ENCODE measurements at places on chromosomes 4 and X. TPM values are rescaled to one million over a fixed set of nuclear protein-coding genes. Genes with fewer than 3 reads are reported as not detected.
A peak's percentile ranks its signal among the peaks of the same experiment; 100 is the strongest.

Gene SLC25A31
- polyA plus RNA-seq: not detected

Gene ASB11
- polyA plus RNA-seq: 0.01 TPM

Gene HSPA4L
- 0.65 TPM for polyA plus RNA-seq

Gene ZXDA
- polyA plus RNA-seq: 0.45 TPM

- H3K27me3 ChIP-seq: no peaks in the 10 kb centered on the region
- H3K4me1 ChIP-seq: no peaks in the 10 kb centered on the region
- no peak overlapping the region for H3K27ac ChIP-seq
- no peak for DNase-seq
- H3K4me3 ChIP-seq: no peak overlapping the region
- H3K36me3 ChIP-seq: no peaks in the 10 kb centered on the region
These were observed 84.1 kb downstream of the NHS start for GRCh38 chrX:17459008-17459611.

DNA sequence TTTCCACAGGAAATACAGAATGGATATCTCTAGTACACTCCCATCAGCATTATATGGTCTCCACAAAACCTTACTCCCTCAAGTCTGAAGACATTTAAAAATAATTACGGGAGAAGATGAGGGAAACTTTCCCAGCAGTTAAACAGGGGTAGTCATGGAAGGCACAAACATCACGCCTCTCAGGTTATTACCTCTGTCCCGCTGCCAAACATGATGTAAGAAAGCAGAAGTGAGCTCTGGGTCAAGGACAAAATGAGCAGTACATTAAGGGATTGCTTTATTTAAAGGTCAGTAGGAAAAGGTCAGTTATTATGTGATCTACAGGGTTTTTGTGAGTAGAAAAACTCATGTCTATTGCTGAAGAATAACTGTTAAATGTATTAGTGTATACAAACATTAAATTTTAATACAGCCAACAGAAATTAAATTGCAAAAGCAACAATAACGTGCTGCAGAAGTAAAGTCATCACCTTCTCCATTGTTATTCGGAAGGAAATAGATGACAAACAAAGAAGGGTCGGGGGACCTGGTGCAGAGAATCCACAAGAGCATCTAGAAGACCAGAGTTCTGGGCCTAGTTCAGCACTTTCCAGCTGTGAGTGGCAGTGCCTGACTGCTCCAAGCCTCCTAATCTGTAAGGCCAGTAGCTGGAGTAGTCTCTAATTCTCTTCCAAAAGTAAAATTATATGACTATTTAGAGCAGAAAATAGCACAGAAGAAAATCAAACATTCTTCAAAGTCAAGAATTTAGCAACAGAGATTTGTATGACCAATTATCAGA lies 171.2 kb downstream of the PPP3CA start:
- no peaks in the 10 kb centered on the region for H3K27me3 ChIP-seq
- no peak overlapping the region for H3K27ac ChIP-seq
- peaks cover 3% of the 10 kb centered on the region for H3K4me1 ChIP-seq
- no peaks in the 10 kb centered on the region for H3K36me3 ChIP-seq

GRCh38 chrX:72131317-72132294 lies at the start of gene RTL5:
RTL5 (minus strand) TSS chrX:72131915.
- peak; percentile 70 for DNase-seq
- H3K27me3 ChIP-seq: peaks cover 23% of the 10 kb centered on the region
- no peak within 1 kb of the TSS for H3K27ac ChIP-seq
- H3K4me3 ChIP-seq: no peak within 1 kb of the TSS
- no peaks in the 10 kb centered on the region for H3K36me3 ChIP-seq

DNA sequence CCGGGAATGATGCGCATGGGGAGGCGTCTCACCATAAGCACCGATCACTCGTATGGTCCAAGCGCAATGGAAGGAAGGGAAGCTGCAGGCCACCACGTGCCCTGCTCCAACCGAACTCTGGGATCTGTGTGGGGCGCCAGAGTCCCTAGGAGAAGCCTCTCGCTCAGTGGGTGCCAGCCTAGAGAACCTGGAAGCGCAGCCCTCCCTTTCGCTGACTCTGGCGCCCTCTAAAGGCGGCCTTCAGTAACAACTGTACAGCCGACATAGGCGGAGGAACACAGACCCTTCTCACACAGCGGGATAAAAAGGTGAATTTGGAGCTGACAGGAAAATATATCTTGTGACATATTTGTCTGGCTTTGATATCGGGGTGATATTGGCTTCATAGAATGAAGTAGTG lies 76.0 kb downstream of the INTS6L start:
- peak; percentile 24 for DNase-seq
- H3K4me1 ChIP-seq: no peaks in the 10 kb centered on the region
- H3K27ac ChIP-seq: no peak overlapping the region
- no peak overlapping the region for H3K4me3 ChIP-seq
- no peaks in the 10 kb centered on the region for H3K27me3 ChIP-seq
- H3K36me3 ChIP-seq: no peaks in the 10 kb centered on the region

DNA sequence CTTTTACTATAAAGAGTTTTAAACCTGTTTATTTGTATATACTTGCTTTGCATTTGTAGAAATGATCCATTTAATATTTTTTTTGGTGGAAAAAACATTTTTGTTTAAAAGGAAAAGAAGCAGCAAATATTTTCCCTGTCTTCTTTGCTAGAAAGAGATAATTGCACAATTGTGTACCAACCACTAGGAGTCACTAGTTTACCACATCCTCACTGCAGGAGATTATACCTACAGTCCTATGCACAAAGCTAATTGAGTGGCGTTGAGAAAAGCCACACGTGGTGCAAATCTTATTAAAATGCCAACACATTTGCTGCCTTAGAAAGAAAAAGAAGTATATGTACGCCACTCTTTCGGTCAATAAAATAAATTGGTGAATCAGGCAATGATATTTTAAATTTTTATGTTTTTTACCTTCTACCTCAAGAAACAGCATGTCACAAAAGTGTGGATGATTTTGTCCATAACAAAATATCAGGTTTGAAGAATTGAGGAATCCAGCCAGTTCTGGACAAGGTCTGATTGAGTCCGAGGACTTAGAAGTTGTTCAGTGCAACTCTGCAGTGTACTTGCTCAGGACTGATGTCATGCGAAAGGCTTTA lies 102.9 kb downstream of the GRXCR1 start:
- no peak overlapping the region for H3K4me3 ChIP-seq
- no peaks in the 10 kb centered on the region for H3K36me3 ChIP-seq
- no peak overlapping the region for H3K27ac ChIP-seq
- peak; percentile 3 for DNase-seq
- no peaks in the 10 kb centered on the region for H3K27me3 ChIP-seq

- no peaks in the 10 kb centered on the region for H3K27me3 ChIP-seq
- no peak for DNase-seq
- no peaks in the 10 kb centered on the region for H3K36me3 ChIP-seq
These were observed 277.0 kb upstream of the EDA2R start for GRCh38 chrX:66915893-66916292.

GRCh38 chr4:176858839-176859238 lies 66.1 kb upstream of the VEGFC start:
- H3K36me3 ChIP-seq: no peaks in the 10 kb centered on the region
- H3K27ac ChIP-seq: no peak overlapping the region
- H3K4me3 ChIP-seq: no peak overlapping the region

GRCh38 chr4:16472537-16472936 lies 246.3 kb upstream of the TAPT1 start:
- no peak overlapping the region for H3K27ac ChIP-seq
- no peaks in the 10 kb centered on the region for H3K4me1 ChIP-seq
- no peaks in the 10 kb centered on the region for H3K27me3 ChIP-seq
- no peak overlapping the region for H3K4me3 ChIP-seq

DNA sequence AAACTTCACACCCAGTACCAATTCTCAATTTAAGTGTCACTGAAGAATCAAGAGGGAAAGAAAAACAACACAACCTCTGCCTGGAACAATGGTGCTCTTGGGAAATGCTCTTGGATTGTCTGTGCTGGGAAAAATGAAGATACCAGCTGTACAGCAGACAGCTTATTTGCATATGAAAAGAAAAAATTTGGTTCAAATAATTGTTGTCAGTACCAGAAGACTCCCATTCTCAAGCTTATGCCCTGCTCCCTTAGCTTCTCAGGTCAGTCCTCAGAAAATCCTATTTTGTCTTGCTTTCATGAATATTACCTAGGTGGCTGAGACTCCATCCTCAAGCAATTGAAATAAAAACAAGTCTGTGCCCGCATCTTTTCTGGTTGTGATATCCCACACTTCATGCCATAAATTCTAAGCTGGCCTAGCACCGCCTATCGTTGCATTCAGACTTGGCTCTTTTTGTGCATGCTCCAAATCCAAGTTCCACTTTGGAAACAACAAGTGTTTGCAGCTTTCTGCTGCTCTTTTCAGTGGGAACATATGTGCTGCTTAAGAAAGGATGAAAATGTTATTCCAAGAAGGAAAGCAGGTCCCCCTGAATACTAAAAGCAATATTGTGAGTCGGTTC lies 431.6 kb downstream of the INPP4B start:
- H3K27ac ChIP-seq: no peak overlapping the region
- H3K4me3 ChIP-seq: no peak overlapping the region
- H3K36me3 ChIP-seq: no peaks in the 10 kb centered on the region
- no peaks in the 10 kb centered on the region for H3K4me1 ChIP-seq
- DNase-seq: no peak
- H3K27me3 ChIP-seq: no peaks in the 10 kb centered on the region

Measured in small intestine (tissue), 16 donors.